ENCODE measurements at places on chromosomes 6 and 20.

- DNase-seq = no peak
These were observed 462.6 kb downstream of the HDGFL1 start for GRCh38 chr6:23031986-23032385.

DNA sequence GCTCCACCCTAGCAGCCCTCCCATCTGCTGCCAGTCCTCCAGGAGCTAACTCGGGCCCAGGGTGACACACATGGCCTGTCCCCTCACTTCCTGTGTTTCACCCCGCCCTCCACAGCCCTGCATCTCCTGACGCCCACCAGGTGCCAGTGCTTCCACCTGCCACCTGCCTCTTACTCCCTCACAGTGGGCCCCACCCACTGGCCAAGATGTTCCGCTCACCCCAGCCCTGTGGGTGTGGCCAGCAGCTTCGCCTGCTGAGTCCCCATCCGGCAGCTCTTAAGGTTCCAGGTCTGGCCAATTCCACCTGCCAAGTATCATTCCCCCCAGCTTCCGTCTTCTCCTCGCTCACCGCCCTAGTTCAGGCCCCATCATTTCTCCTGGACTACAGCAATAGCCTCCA, 184.1 kb downstream of the MBOAT1 start:
- DNase-seq = no peak

- no peak for DNase-seq
These were observed 240.5 kb downstream of the NRN1 start for GRCh38 chr6:5766260-5766659.

DNA sequence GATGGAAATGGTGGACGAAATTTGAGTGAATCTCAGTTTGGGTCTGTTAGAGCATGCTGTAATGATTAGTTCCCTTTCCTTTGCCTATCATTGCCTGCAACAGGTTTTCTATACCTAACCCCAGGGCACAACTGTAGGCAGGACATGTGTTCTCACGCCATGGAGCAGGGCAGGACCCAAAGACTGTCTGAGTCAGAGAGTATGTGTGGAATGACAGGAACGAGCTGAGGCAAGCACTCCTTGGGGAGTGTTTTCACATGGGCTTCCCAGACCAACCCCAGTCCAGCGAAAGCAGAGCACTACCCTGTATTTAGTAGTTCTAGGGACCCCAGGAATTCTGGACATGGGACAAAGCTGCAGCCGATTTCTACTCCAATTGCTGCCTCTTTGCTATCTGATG, 234.2 kb downstream of the HACE1 start:
- no peak for DNase-seq

DNA sequence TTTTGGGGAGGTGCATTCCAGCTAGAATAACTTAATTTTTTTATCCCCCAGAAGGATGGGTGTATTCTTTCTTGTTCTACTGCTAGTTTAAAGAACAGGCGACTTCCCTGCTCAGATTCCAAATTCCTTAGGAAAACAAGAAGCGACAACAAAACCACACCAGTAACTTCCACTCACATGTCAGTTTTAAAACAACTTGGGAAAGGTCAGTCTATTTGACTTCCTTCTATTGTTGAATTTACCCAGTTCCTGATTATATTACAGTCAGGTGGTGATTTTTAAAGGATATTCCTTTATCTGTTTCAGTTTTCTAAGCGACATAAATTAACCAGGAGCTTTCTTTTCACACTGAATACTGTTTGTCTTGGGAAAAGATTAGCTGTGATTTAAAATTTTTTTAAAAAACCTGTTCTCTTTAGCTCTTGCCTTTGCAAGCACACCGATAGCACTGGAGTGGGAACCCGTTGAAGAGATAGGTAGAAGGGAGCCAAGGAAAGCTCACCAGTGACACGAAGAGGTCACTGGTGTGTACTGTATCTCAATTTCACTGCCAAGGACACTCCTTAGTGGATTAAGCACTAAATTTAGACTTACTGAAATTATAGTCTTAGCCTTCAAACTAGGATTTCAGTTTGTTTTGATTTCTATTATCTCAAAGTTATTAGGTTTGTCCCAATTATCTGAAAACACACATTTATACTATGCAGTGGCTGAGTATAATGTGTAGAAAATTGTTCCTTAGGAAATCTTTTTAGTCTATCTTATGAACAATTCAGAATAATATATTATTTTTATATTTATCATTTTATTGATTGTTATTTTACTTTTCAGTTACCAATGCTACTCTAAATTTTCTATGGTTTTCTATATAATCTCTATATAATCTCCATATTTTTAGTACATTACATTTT, 22.3 kb downstream of the MARCKS start:
- no peak for DNase-seq

DNA sequence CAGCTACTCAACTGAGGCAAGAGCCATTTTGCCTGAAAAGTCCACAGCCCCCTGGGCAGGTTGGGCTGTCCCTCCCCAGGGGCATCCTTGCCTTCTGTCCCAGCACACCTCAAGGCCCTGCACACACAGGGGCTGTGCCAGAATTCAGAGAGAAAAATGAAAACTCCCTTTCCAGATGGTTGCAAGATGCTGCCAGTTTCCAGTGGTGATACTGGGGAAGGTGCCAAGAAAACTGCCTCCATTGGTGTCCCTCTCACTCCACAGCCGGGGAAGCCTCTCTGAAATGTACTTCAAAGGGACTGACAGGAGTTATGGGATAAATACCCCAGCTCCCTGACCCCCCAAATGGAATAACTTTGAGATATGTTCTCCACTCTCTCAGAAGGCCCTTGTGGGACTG, 154.2 kb upstream of the MAFB start:
- no peak for DNase-seq

GRCh38 chr20:62201173-62202082, 18.6 kb downstream of the MTG2 start:
- DNase-seq = no peak

GRCh38 chr20:35902545-35902941, 51.8 kb downstream of the SCAND1 start:
- DNase-seq = no peak

GRCh38 chr6:157710604-157711003, 112.4 kb upstream of the SNX9 start:
- no peak for DNase-seq

GRCh38 chr20:1035466-1035865, 33.4 kb upstream of the RSPO4 start:
- DNase-seq = no peak

DNA sequence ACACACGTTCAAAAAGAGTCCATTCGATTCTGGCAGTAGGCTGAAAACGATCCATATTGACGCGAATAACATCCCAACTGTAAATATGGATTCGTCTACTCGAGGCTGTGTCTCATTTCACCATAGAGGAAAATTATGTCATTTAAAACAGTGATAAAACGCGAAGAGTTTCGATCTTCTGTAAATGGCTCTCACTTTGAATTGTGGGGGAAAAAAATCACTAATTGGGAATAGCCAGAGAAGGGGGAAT, 845 bp upstream of the MARCKS start:
- DNase-seq = no peak

GRCh38 chr6:134303891-134304290, 14.0 kb downstream of the SGK1 start:
- no peak for DNase-seq

DNA sequence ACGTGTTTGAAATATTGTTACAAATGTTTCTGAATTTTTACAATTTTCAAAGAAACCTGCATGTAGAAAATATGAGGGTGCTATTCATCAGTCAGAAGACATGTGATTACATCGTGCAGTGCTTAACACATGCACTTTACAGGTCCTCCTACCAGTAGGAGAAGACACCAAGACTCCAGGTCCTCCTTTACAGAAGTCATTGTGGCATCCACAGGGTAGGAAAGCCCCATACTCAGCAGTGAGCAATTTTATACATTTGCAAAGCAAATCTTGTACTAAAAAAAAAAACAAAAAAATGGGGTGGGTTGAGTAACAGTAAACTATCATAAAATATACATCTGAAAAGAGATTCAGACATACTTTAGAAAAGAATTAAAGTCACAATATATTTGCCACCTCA, 14.0 kb downstream of the TPD52L1 start:
- no peak for DNase-seq

DNA sequence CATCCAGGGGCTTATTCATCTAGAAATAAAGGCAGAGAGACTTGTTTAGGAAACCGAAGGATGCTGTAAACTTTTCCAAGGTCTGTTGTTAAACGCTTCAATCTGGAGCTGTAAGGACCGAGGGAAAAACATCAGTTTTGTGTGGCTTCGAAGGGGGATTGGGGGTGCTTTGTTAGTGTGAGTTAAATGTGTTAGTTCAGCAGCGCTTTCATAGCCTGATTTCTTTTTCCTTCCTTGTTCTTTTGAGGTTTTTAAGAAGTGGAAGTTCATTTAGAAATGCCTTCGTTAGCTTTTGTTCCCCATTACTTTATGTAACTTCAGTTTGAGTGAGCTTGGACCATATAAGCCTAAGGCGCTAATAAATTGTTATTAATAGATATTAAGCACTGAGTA, 1.5 kb downstream of the ANKS1A start:
- no peak for DNase-seq

DNA sequence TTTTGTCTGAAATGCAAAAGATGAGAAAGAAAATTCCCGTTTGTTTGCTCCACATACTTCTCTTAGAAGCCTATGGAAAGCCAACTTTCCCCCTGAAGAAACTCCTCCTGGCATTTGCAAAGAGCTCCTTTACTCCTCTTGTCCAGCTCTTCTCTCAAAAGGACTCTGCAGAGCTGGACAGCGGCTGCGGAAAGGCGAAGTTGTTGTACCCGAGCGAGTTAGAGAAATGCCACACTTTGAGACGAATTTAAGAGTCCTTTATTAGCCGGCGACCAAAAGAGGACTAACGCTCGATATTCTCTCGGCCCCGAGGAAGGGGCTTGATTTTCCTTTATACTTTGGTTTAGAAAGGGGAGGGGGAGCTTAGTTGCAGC, 157.8 kb downstream of the TRIM27 start:
- no peak for DNase-seq

DNA sequence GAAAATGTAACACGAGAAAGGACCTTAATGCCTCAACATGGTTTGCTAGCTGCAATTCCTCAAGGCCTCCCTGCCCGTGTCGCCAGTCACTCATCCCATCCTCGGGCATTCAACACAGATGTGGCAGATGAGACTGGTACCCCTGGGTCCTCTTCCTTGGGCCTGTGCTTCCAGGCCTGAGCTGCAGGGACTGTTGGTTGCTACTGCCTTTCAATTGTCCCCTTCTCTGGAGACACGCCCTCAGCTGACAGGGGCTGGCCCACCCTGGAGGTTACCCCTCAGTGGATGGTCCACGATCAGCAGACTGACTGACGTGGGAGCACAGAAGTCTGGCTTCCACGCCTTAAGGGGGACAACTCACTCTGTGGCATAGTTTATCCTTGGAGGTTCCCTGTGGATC, 495.1 kb upstream of the CHD6 start:
- no peak for DNase-seq

DNA sequence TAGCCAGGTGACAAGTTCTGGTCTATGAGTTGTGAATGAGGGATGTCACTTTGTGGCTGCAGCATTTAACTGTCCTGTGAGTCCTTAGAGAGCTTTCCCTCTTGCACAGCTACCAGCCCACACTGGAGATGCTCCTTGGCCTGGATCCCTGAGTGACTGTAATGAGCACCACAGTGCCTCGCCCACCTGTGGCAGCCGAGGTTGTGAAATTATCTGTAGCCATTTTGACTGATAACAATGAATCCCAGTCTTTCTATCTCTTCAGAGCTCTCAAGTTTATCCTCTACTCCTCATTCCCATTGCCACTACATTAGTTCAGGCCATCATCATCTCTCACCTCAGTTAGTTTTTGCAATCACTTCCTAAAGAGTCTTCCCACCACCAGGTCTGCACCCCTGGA, 41.3 kb upstream of the BEND3 start:
- no peak for DNase-seq

DNA sequence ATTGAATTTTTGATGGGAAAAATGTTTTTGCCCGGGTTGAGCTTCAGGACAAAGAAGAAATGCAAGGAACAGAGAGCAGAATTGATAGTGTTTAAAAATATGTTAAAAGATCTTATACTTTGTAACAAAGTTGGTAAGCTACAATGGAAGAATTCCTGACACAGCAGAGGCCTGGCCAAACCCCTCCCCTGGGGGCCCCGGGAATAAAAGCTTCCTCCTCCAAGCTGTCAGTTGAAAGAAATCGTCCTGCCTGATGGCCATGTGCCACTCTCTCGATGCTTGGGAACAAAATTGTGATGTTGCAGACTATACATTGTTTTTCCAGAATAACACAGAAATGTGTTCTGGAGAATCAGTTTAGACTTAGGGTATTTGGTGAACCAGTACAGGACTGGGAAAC, 14.2 kb upstream of the TOX2 start:
- DNase-seq = no peak

GRCh38 chr6:7770111-7770510, 44.2 kb downstream of the BMP6 start:
- no peak for DNase-seq

GRCh38 chr6:53203483-53203882, 54.8 kb upstream of the GCM1 start:
- DNase-seq = no peak

- DNase-seq = no peak
These were observed 394.7 kb downstream of the THBS2 start for GRCh38 chr6:168858926-168859325.

GRCh38 chr6:45038226-45038625, 289.9 kb upstream of the RUNX2 start:
- DNase-seq = no peak

- DNase-seq = no peak
These were observed 55.5 kb downstream of the TTI1 start for GRCh38 chr20:37977786-37978185.

GRCh38 chr20:39541136-39541803, 579.1 kb downstream of the DHX35 start:
- no peak for DNase-seq

GRCh38 chr6:168555618-168556273, 114.8 kb downstream of the SMOC2 start:
- no peak for DNase-seq

DNA sequence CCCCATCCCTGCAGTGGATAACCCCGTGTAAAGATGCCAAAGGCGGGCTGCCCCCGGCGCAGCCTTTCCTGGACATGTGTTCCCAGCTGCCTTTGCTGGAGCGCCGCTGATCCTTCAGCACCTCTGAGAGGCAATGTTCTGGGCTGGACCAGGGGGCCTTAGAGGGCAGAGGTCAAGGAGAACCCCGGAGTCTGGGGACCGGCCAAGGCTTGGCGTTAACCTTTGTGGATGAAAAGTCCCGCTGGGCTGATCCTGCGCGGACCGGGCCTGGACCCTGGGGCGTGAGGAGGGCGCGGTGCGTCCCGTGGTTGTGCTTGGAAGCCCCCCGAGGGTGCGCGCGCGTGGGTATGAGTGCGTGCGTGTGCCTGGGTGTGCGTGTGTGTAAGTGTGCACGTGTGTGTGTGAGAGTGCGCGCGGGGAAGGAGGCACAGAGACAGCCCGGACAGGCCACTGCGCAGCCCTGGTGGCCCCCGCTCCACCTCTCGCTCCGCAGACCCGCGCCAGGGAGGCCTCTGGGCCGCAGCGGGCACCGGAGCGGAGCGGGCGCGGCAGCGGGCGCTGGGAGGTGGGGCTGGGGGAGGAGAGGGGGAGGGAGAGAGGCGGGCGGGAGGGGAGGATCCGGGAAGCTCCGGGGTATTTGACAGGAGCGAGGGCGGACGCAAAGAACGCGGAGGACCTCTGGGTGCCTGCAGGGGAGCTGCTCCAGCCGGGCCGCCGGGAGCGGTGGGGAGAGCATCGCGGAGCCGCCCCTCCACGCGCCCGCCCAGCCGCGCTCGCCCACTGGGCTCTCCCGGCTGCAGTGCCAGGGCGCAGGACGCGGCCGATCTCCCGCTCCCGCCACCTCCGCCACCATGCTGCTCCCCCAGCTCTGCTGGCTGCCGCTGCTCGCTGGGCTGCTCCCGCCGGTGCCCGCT, at the start of gene SMOC2:
Gene SMOC2, plus strand, starts transcription at position 665 of the 914 bp plus-strand sequence. Its CDS starts 187 bp downstream, at position 852.
- no peak for DNase-seq

- no peak for DNase-seq
These were observed 11.4 kb upstream of the DUSP22 start for GRCh38 chr6:280775-281468.
